NCI-H1105 treated with DMSO at 0.1 percent for 48 hours (cell line): ENCODE measurements at places on chromosomes 4 and X.

GRCh38 chr4:22850055-22850454 is 157.3 kb downstream of the GBA3 start:
- DNase-seq, result peak; percentile 99

- no peak for DNase-seq
Measured at GRCh38 chrX:16953606-16954211, 7.3 kb downstream of the REPS2 start.

- DNase-seq, result peak; percentile 60
Measured at GRCh38 chrX:19332983-19333382, 10.7 kb upstream of the PDHA1 start.

DNA sequence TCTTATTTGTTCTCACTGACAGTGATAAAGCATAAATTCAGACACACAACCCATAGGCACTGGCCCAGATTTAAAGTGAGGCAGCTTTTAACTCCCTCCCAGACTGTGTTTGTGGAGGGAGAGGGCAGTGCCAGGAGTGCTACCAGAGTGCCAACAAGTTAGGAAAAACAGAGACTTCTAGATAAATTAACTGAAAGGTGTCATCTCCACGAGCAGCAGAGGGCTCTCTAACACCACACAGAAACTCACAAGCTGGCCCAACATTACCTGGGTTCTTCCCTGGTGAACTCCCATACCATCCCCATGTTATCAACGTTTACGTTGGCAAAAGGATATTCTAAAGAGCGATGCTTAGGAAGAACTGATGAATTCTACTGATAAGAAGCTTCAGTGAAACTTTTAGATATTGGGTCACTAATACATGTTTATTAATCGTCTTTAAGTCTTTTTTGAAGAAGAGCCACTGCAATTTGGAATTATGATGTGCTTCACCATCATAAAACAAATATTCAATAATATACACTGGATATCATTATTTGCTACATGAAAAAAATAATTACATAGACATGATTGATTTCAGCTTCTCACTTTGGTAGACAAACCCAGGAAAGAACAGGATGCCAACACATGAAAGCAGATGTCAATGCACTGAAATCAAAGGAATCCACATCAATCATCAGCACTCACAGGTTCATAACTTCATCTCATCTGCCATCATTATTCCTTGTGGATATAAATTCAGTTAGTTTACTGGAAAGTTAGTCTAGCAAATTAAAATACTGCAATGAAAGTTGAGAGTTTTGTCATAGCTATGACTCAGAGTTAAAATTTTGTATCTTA is 121.2 kb upstream of the NAP1L5 start:
- DNase-seq, result peak; percentile 48

DNA sequence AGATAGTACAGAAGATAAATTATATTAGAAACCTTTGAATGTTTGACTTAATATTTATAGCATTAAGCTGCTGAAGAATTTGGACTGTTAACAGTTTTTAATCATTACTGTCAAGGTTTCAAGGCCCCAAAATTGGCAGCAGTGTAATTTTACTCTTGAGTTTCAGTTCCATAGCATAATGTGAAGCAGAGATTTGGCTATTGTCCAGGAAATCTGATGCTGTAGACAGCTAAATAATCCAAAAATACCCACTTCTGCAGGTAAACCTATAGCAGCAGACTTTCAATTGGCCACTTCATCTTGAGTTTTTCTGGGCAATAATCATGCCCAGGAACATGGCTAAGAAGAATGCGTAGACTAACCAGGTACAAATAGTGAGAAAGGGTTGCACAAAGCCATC is 85.0 kb downstream of the RCHY1 start:
- DNase-seq, result peak; percentile 72
